Activated T-helper 1 cell treated with anti-CD3 and anti-CD28 coated beads, Interleukin-12 subunit alpha, Interleukin-12 subunit beta, Interleukin-2, Interleukin-4 antibody, amounts not matched to agents 30 ng/mL and 10 ng/mL and 1 ng/mL, durations not matched to agents 14 hours and 24 hours and 36 hours (primary cell): ENCODE measurements at places on chromosomes 2 and 18.

GRCh38 chr18:63247926-63248325 lies 71.6 kb downstream of the BCL2 start:
- no peak for DNase-seq

- DNase-seq, result no peak
These were observed 21.7 kb downstream of the MIB1 start for GRCh38 chr18:21762181-21762772.

DNA sequence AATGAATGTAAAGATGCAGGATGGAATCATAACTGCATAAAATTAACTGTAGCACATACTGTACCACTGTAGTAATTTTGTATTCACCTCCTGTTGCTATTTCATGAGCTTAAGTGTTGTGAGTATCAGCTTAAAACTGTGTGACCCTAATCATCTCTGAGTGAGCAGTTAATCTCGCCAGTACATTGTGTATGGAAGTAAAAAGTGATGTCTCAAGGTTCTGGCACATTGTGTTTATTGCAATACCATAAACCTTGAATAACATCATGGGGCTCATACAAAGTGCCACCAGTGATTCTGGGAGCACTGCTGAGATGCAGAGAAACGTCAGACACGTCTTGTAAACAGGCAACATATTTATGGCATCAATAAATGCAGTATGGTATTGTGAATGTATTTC lies 124.5 kb downstream of the PMAIP1 start:
- DNase-seq, result no peak

GRCh38 chr2:159044804-159045286 lies 76.4 kb downstream of the TANC1 start:
- DNase-seq, result no peak

DNA sequence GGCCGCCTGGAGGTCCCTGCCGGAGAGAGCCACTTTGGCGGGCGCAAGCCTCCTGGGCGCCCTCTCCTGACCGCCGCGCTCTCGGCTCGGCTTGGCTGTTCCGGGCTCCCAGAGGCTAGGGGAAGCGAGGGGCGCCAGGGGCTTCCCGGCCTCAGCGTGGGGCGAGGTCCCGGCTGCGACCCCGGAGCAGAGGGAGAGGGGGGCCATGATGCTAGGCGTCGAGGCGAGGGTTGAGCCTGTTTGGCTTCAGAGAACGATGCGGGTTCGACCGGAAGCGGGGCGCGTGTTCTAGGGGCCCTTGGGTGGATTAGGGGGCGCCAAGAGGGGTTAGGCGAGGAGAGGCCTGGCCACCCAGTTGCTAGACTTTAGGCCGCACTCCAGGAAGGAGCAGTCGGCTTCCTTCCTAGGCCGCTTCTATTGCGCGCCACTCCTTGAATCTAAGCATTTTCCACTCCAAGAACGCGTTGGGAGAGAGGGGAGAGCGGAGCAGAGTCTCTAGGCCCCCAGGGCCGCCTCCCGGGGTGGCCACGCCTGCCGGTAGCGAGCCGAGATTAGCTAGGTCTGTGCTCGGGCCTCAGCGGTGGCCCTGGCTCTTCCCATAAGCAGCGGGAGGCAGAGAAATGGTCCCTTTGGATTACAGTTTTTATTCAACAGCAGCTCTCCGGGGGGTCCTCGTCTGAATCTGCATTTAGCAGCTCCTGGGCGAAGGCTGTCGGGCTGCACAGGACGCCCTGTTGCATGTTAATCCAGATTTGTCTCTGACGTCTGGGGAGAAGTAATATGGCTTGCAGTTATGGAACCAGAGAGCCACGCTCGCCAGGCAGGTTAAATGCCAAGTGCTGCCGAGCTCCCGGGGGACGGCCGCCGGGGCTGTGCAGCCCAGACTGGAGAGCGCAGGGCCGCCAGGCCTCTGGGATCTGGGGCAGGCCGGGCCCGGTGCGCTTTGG lies 11.3 kb downstream of the MEIS1 start:
- DNase-seq, result no peak
